ENCODE measurements at places on chromosomes 2 and 18.

- H3K4me1 ChIP-seq: no peaks in the 10 kb centered on the region
- no peak overlapping the region for H3K4me3 ChIP-seq
- no peak for DNase-seq
- no peaks in the 10 kb centered on the region for H3K27me3 ChIP-seq
- no peak overlapping the region for H3K27ac ChIP-seq
Measured at GRCh38 chr2:218849721-218850120, 9.9 kb upstream of the WNT6 start.

- peaks cover 8% of the 10 kb centered on the region for H3K4me1 ChIP-seq
- H3K36me3 ChIP-seq: no peaks in the 10 kb centered on the region
- no peaks in the 10 kb centered on the region for H3K27me3 ChIP-seq
- no peak overlapping the region for H3K4me3 ChIP-seq
- H3K27ac ChIP-seq: no peak overlapping the region
Measured at GRCh38 chr2:162888652-162889051, 50.1 kb upstream of the KCNH7 start.

DNA sequence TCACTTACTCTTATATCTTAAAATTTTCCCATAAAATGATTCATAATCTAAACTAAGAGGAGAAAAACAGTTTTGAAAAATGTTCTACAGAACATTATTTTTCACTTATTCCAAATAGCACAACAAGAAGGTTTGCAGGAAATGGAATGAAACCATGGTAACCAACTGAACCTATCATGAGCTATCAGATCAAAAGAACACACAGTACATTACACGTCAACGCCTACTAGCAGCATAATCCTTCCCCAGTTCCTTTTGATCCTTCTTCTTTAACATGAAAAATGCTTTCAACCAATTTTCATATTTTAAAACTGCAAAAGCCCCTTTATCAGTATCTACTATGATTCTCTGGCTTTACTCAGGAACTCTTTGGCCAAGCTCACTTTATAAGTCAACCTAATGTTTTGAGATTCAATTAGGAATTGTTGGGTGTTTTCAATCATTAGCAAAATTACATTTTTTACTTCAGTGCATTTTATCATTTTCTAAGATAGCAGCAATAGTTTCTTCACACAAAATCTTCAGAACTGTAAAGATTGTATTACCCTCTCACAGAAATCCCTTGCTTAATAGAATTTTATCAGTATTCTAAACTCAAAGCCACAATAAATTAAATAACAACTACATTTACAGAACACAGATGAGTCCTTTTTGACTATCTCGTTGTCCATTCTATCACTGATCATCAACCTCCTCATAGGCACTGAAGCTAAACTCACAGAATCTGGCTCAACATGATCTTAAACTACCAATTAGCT, 102.5 kb downstream of the CHN1 start:
- H3K4me3 ChIP-seq: no peak overlapping the region
- no peaks in the 10 kb centered on the region for H3K4me1 ChIP-seq
- H3K27ac ChIP-seq: no peak overlapping the region

GRCh38 chr2:227198866-227199265, 34.4 kb downstream of the COL4A3 start:
- H3K36me3 ChIP-seq: no peaks in the 10 kb centered on the region
- no peaks in the 10 kb centered on the region for H3K27me3 ChIP-seq
- no peak overlapping the region for H3K27ac ChIP-seq
- no peaks in the 10 kb centered on the region for H3K4me1 ChIP-seq
- no peak overlapping the region for H3K4me3 ChIP-seq
- no peak for DNase-seq

DNA sequence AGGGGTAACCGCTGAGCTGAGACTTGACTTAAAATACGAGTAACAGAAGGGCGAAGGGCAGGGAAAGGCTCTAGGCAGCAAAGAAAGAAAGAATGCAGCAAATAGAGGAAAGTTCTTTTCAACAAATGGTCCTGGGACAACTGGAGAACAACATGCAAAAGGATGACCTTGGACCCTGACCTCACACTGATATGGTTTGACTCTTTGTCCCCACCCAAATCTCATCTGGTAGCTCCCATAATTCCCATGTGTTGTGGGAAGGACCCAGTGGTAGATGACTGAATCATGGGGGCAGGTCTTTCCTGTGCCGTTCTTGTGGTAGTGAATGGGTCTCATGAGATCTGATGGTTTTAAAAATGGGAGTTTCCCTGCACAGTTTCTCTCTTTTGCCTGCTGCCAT, 33.9 kb downstream of the ST3GAL5 start:
- H3K4me1 ChIP-seq: peaks cover 7% of the 10 kb centered on the region
- H3K36me3 ChIP-seq: no peaks in the 10 kb centered on the region
- no peak overlapping the region for H3K27ac ChIP-seq
- no peaks in the 10 kb centered on the region for H3K27me3 ChIP-seq

- H3K36me3 ChIP-seq: no peaks in the 10 kb centered on the region
- H3K4me3 ChIP-seq: no peak overlapping the region
- H3K4me1 ChIP-seq: no peaks in the 10 kb centered on the region
- peaks cover 3% of the 10 kb centered on the region for H3K27me3 ChIP-seq
- no peak for DNase-seq
Measured at GRCh38 chr2:41647468-41648050, 400.3 kb upstream of the PKDCC start.

DNA sequence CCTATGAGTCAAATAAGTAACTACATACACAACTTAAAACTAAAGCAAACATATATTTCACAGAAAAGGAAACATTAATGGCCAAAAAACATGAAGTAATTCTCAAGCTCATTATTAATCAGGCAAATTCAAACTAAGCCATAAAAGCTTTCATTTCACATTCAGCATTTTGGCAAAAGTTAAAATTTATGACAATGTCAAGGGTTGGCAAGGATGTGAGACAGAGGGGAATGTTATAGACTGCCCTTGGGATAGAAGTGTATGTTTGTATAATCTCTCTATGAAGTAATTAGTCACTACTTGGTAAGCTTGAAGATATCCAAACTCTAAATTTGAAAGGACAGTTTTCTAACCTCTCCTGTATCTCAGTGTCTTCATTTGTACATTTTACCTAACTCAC, 539.4 kb downstream of the RIT2 start:
- no peak overlapping the region for H3K4me3 ChIP-seq
- no peak overlapping the region for H3K27ac ChIP-seq
- no peaks in the 10 kb centered on the region for H3K36me3 ChIP-seq

All from A673 (cell line).